ENCODE measurements at places on chromosomes 2 and 18.

- no peak overlapping the region for H3K27ac ChIP-seq
- peaks cover 8% of the 10 kb centered on the region for H3K36me3 ChIP-seq
- no peak overlapping the region for H3K4me3 ChIP-seq
- H3K27me3 ChIP-seq: no peaks in the 10 kb centered on the region
- no peak for DNase-seq
These were observed 14.4 kb downstream of the CCNT2 start for GRCh38 chr2:134932864-134933526.

- no peaks in the 10 kb centered on the region for H3K4me1 ChIP-seq
- no peaks in the 10 kb centered on the region for H3K27me3 ChIP-seq
- no peaks in the 10 kb centered on the region for H3K36me3 ChIP-seq
- no peak overlapping the region for H3K27ac ChIP-seq
- H3K4me3 ChIP-seq: no peak overlapping the region
- no peak for DNase-seq
These were observed 185.6 kb upstream of the COL3A1 start for GRCh38 chr2:188788621-188789020.

DNA sequence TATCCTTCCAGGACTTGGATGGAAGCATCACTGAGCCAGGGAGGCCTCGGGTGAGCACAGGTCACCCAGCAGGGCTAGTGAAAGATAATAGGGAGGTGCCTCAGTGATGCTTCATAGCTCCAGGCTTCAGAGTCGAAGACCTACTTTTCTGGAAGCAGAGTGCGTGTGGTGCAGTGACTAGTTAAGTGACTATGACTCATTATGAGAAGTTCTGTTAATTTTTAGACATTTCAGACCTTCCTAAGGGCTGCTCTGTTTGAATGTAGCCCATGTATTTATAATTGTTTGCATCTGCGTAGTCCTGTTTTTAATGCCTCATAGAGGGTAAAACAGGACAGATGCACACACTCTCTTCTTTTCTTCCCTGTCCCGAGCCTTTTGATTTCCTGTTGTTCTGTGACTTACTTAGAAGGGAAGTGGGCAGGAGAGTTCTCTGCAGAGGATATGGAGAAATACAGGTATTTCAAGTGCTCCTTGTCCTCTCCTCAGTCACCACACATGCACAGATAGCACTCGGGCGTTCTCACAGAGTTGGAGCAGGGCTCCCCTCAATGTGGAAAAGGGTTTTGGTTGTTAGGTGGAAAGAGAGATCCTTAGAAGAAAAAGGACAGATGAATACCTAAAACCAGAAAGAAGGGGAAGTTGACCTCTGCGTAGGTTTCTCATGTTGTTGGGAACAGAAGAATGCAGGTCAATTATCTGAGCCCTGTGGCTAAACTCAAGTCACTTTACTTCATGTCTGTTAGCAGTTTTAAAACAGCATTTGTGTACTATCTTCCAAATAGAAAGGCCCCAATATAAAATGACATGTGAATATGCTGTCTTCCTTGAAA lies 34.7 kb downstream of the RALB start:
- DNase-seq: no peak
- peaks cover 11% of the 10 kb centered on the region for H3K4me1 ChIP-seq
- no peaks in the 10 kb centered on the region for H3K36me3 ChIP-seq
- no peak overlapping the region for H3K4me3 ChIP-seq

DNA sequence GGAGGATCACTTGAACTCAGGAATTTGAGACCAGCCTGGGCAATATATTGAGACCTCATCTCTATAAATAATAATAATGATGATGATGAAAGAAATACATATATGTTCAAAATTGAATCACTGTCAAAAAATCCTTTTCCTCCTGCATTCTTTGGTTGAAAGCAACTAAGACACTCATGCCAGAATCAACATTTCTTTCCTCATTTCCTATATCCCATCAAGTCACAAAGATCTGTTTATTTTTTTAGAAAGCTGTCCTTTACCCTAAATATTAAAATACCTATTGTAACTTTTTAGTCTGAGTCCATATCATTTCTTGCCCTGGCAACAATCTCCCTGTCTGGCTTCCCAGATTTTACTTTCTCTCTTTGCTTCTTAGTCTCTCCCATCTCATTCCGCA lies 31.8 kb upstream of the PPP4R3B start:
- no peak overlapping the region for H3K4me3 ChIP-seq
- no peak for DNase-seq
- H3K27me3 ChIP-seq: no peaks in the 10 kb centered on the region
- H3K36me3 ChIP-seq: peaks cover 9% of the 10 kb centered on the region
